NCI-H187 (cell line): ENCODE measurements at places on chromosomes 4 and X.

GRCh38 chr4:54065282-54066087 lies 1.1 kb upstream of the CHIC2 start:
- DNase-seq: no peak

- no peak for DNase-seq
Observed at GRCh38 chrX:151419782-151420181, 22.8 kb downstream of the VMA21 start.

GRCh38 chrX:40971736-40972135 lies 113.5 kb upstream of the USP9X start:
- no peak for DNase-seq

DNA sequence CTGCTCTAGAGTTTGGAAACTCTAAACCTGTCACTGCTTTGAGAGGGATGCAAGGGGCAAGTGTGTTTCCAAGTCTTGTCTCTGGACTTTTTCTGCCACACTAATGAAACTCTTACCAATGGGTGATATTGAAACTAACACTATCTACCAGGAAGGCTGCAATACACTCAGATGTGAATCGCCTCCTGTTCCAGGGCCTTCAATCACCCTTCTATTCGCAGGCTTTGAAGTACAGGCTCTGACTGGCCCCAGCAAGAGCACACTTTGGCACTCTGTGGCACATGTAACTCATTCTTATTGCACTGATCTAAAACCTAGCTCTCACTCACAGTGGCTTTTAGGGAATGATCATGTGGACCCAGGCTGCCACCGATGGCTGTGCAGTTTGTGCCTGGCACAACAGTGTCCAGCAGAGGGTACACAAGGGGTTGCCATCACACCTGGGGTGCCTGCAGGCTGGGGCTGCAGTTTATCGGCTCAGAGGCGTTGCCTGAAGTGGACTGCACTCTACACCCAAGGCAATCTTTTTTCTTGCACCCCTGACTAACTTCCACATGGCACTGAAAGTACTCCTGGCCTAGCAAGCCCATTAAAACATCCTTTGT lies 210.8 kb downstream of the MGST2 start:
- DNase-seq: no peak

- DNase-seq: no peak
Observed at GRCh38 chrX:41559235-41560052, 112.3 kb downstream of the NYX start.

DNA sequence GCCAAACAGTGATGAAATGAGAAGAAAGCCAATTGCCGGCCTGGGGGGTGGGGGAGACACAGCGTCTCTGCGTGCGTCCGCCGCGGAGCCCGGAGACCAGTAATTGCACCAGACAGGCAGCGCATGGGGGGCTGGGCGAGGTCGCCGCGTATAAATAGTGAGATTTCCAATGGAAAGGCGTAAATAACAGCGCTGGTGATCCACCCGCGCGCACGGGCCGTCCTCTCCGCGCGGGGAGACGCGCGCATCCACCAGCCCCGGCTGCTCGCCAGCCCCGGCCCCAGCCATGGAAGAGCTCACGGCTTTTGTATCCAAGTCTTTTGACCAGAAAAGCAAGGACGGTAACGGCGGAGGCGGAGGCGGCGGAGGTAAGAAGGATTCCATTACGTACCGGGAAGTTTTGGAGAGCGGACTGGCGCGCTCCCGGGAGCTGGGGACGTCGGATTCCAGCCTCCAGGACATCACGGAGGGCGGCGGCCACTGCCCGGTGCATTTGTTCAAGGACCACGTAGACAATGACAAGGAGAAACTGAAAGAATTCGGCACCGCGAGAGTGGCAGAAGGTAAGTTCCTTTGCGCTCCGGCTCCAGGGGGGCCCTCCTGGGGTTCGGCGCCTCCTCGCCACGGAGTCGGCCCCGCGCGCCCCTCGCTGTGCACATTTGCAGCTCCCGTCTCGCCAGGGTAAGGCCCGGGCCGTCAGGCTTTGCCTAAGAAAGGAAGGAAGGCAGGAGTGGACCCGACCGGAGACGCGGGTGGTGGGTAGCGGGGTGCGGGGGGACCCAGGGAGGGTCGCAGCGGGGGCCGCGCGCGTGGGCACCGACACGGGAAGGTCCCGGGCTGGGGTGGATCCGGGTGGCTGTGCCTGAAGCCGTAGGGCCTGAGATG lies at the start of gene SHOX:
SHOX (plus strand) TSS at position 180 of the 885 bp plus-strand sequence; CDS start at position 287, 107 bp downstream.
- DNase-seq: no peak

- DNase-seq: no peak
Observed at GRCh38 chr4:88674979-88675378, 22.6 kb downstream of the NAP1L5 start.

DNA sequence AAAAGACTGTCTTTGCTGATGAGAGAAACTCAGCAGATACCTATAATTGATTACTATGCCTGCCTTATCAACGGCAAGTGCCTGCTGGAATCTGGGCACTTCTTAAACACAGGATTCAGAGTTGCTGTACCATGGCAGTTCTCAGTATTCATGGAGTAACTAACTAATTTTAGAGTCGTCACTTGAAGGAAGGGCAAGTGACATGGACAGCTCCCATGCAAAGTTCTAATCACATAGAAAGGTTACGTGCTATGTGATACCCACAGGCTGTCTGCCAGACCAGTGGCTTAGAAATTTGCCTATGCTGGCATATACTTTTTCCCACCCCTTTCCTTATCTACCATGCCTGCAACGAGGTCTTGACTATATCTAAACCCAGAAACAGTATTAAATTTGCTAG lies 931.1 kb upstream of the TENM3 start:
- DNase-seq: no peak

DNA sequence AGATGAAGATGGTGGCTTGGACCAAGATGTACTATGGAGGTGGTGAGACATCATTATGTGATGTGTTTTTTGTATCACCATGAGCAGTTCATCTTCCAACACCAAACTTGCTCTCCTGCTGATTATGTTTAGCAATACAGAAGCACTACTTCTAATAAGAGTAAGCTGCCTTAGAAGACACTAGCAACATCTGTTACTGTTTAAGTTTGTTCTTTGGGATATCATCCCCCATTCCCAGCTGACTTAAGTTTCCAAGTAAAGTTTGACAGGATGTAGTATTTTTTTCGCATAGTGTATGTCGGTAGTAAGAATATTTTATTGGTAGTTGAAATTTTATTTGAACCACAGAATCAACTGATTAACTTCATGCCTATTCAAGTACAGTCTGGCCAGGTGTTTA lies 123.5 kb upstream of the BMPR1B start:
- no peak for DNase-seq

- DNase-seq: no peak
Observed at GRCh38 chrX:16664626-16665025, 14.7 kb downstream of the S100G start.
